Caco-2 (cell line): ENCODE measurements at places on chromosomes 16 and 17.

- no peak for DNase-seq
These were observed 4.5 kb upstream of the MNT start for GRCh38 chr17:2405247-2405926.

DNA sequence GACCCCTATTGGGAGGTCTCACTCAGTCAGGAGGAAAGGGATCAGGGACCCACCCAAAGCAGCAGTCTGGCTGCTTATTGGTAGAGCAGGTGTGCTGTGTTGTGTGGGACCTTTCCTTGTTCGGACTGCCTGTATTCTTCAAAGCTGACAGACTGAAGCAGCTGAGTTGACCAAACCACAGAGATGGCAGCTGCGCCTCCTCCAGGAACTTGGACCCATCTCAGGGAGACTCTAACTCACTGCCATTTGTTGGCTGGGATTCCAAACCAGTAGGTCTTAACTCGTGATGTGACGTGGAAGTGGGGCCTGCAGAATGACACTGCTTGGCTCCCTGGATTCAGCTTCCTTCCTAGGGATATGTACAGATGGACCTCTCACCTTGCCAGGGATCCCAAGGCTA is 9.6 kb upstream of the UQCRC2 start:
- DNase-seq: no peak

- no peak for DNase-seq
These were observed 73.2 kb upstream of the C16orf82 start for GRCh38 chr16:26993511-26993910.

DNA sequence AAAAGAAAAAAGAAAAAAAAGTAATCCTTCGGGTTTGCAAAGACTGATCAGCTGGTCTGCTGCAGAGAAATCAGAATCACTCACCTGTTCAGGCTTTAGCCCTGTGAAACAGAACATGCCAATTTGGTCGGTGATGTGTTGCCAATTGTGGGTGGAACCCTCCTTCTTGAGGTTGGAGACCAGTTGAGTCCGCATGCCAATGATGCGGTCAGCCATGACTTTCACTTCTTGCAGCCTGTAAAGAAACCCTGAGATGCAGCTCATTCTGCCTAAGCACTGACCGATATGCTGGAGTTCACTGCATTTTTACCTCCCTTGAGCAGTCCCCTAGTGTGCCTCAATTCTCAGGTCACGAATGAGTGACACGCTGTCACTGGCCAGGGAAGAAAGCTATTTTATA is 24.8 kb upstream of the SLC38A7 start:
- DNase-seq: no peak

DNA sequence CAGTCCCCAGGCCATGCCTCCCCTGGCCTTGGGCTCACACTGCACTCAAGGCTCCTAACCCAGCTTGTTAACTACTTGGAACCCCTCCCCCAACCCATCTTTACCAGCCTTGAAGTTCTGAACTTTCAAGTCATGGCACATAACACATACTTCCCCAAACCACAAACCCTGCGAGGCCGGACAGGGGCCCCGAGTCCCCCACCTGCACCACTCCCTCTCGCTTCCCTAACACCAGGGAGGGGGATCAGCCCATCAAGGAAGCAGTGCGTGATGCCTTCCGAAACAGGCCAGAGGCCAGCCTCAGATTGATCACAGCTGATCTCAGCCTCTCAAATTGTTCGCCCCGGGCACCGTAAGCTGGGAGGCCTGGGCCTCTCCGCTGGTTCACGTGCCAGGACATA is 3.0 kb upstream of the NLRC3 start:
- DNase-seq: no peak

DNA sequence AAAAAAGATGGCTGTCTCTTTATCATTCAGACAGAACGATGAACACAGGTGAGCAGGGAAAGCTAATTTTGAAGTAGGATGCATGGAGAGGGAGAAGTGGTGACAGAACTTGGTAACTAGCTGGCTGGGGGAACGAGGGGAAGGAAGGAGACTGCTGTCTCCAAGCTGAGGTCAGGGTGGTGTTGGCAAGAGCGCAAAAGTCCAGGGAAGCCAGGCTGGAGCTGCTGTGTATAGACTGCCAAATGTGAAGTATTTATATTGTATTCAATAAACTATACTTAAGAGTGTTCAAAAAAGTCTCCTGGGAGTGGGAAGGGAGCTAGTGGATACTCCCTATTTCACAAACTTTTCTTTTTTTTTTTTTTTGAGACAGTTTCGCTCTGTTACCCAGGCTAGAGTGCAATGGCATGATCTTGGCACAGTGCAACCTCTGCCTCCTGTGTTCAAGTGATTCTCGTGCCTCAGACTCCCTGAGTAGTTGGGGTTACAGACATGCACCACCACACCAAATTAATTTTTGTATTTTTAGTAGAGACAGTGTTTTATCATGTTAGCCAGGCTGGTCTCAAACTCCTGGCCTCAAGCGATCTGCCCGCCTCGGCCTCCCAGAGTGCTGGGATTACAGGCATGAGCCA is 8.2 kb downstream of the TMEM106A start:
- DNase-seq: no peak

DNA sequence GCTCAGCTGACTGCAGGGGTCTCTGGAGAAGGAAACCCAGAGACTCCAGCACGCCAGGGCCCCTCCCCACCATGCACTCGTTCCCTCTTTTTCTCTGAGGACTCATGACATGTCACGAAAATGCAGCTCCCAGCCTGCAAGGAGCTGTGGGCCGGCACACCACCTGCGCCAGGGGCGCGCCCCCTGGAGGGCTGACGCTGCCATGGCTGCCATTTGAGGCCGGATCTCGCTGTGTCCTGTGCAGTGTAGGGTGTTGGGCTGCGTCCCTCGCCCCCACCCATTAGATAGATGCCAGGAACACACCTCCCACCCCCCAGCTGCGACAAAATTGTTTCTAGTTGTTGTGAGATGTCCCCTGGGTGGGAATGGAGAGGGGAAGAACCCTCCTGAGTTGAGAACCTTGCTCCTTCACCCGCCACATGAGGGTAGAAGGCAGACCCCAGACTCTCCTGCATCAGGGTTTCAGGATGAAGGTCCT is 8.2 kb downstream of the SYNGR2 start:
- no peak for DNase-seq

GRCh38 chr17:3613124-3613523 is 3.9 kb upstream of the TRPV1 start:
- DNase-seq: no peak

DNA sequence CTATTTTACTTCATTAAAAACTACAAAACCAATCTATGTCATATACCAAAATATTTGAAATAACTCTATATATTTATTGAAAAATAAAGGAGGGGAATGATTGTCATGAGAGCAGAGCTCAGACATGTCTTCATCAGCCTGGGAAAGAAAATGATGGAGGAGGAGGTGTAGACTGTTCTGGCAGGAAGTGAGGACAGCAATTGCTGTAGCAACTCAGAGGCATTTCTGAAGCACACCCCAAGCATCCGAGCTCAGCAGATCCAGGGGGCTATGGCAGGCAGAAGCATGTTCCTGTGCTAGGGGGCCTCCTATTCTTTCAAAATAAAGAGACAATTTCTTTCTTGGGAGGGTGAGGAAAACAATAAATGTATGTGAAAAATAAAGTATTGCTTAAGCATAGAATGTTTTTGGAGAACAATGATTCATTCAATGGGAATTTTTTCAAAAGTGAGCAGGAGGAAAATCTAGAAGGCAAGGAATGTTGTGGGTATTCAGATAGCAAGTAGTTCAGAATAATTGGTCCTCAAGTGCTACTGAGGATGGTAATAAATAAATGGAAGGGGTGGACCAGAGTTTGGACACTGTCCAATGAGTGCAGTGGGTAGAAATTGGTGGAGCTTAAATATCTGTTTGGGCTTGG is 383.4 kb downstream of the CDH11 start:
- DNase-seq: no peak

- no peak for DNase-seq
These were observed 47.6 kb upstream of the MGAT5B start for GRCh38 chr17:76820561-76820960.
